ENCODE measurements at places on chromosomes 5 and 9.

DNA sequence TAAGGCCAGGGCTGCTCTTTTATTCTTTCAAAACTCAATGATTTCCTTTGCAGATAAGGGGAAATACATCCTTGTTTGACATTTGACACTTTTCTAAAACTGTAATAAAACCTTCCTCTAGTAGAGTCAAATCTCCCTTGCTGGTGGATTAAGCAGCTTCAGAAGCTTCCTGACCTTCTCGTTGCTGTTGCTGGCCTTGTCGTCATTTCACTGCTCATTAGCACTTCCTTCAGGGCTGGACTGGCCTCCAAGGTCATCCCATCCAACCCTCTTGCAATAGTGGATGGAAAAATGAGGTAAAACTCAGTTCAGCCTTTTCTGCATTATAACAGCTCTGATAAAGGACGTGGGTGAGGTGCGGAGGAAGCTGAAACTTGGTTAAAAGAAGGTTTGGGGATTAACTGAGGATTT, 1.1 kb upstream of the ADAMTSL1 start:
- no peak for DNase-seq

- DNase-seq, result no peak
These were observed 110.4 kb upstream of the LIFR start for GRCh38 chr5:38666668-38667498.

- DNase-seq, result no peak
These were observed 1711.3 kb upstream of the ACO1 start for GRCh38 chr9:30673132-30673531.

DNA sequence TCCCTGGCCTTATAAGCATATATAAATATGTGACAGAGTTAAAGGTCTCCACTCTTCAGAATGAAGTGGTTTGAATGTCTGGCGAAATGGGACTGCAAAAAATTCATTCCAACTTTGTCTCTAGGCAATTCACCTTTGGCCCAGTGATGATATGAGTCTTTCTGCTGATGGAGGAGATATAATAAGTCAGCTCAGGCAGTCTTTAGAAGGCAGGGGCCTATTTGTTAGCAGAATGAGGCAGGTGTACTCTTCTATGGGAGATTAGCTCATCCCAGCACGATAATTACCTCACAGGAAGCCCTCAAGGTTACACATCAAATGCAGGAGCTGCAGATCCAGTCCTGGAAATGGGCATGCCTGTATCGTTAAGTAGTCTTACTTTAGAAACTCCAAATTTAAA, 300.5 kb downstream of the NR2F1-AS1 start:
- DNase-seq, result no peak

- no peak for DNase-seq
These were observed 147.2 kb downstream of the SEC61B start for GRCh38 chr9:99369327-99369722.

DNA sequence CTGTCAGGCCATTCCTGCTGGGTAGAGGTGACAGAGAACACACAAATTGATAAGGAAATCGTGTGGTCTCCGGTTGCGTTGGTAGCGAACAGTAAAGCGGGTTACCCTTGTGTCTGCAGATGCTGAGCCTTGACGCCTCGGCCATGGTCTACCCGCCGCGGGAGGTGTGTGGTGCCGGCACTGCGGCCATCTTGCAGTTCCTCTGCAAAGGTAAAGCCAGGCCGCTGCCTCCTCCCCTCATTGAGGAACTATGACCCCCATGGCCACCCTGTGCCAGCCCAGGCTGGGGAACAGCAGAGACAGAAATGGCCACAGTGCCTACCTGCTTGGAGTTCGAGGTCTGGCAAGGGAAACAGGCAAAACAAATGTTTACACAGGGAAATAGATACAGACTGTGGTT, 16.3 kb downstream of the LRSAM1 start:
- DNase-seq, result no peak

GRCh38 chr9:31471010-31471409, 913.4 kb upstream of the ACO1 start:
- no peak for DNase-seq

DNA sequence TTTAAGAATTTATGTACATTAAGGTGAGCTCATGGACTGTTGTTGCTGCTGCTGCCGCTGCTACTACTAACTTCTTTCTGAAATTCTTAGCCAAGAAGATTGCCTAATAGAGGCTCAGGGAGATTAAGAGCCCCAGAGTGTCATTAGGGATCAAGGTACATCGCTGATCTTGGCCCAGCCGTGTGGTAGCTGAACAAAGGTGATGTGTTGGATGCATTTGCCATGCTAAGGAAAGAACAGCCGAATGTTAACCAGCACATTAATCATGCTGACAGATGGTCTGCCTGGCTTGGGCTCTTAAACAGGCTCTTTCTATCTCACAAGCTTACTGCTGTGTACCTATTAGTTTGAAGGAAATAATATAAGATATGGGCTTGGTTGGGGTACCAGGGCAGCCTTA, 137.1 kb downstream of the KCTD16 start:
- DNase-seq, result no peak

GRCh38 chr5:54146390-54146789, 164.0 kb downstream of the ARL15 start:
- no peak for DNase-seq

DNA sequence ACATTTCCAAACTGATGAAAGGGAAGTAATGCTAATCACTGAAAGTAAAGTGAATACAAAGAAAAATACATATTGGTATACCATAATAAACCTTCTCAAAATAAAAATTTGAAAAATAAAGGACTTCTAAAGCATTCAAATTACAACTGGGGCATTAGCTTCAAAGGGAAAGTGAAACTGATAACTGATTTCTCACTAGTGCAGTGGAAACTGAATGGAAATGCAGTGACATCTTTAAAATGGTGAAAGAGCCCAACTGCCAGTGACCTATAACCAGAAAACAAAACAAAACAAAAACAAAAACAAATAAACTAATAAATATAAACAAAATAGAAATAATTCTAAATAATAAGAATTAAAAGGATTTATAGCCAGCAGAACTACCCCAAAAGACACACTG, 297.5 kb upstream of the GRIN3A start:
- no peak for DNase-seq

DNA sequence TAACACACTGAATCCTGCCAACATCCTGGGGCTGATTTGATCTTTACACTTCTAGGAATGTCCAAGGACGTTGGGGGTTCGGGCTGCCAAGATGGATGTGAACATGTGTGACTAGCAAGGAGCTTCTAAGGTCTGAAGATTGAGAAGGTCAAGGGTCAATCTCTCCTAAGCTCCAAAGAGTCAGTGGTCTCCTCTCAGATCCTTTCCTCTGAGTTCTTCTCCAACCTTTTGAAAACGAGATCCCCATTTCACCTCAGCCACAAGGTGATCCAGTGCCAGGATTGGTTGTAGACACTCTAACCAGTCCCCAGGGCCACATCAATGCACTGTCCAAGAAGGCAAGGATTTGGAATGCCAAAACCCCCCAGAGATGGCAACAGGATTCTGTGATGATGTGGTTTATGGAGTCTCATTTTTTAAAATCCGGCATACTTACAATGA, 266.8 kb downstream of the NDUFS4 start:
- DNase-seq, result no peak

- no peak for DNase-seq
These were observed 65.6 kb downstream of the ANXA2R start for GRCh38 chr5:42974536-42974935.

- no peak for DNase-seq
These were observed 86.4 kb downstream of the AMBP start for GRCh38 chr9:113991714-113992113.

Data from stimulated activated CD8-positive, alpha-beta memory T cell treated with anti-CD3 and anti-CD28 coated beads, Interleukin-2, amount 100 ng/mL, for 1 hour (primary cell).